ENCODE measurements at places on chromosomes 3 and 15.

GRCh38 chr3:172097585-172097984 is 58.2 kb downstream of the FNDC3B start:
- DNase-seq = no peak

DNA sequence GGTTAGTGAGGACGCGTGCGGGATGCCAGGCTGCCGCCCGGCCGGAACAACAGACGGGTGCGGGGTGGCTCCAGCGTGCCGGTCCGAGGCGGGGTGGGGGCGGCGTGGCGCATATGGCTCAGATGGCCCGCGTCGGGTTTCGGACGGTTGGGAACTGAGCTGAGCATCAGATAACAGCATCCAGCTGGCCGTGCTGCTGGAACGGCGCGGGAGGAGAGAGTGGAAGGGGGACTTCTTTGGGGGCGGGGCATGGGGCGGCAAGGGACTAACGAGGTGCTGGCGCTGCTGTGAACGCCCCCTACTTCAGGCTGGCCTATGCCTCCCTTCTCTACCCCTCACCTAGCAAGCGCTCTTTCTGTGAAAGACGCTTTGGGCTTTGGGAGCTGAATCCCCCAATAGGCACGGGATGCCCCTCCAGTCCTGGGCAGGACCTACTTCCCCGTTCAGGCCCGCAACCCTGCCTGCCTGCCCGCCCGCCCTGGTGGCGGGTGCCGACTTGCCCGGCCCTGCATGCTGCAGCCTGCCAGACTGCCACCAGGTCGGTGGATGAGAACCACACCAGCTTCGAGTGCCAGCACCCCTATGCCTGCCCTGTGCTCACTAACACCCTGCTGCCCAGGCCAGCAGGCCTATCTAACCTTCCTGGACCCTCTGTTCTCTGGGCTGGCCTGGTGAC is 542 bp downstream of the INKA1 start:
- DNase-seq = no peak

DNA sequence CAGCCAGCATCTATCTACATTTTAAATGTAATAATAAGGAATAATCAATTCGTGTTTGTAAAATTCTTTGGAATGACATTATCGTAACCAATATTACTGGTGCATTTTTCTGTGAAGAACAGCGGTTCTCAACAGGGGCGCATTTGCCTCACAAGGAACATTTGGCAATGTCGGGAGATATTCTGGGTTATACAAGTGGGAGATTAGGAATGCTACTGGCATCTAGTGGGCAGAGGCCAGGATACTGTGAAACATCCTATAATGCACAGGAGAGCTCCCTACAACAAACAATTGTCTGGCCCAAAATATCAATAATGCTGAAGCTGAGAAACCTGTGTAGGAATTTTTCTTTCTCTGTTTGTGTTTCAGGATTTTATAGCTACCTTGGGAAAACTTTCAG is 25.0 kb downstream of the ACP3 start:
- DNase-seq = no peak

GRCh38 chr15:54917312-54917711 is 279.4 kb downstream of the RSL24D1 start:
- no peak for DNase-seq

- no peak for DNase-seq
These were observed 188.8 kb upstream of the CRBN start for GRCh38 chr3:3368306-3368705.

GRCh38 chr3:182052332-182052731 is 340.6 kb downstream of the SOX2 start:
- DNase-seq = no peak

- peak; percentile 24 for DNase-seq
These were observed 162.4 kb upstream of the CGNL1 start for GRCh38 chr15:57213862-57214261.

GRCh38 chr15:80068578-80068977 is 9.1 kb downstream of the ZFAND6 start:
- DNase-seq = peak; percentile 48

- no peak for DNase-seq
These were observed 881.5 kb downstream of the VGLL3 start for GRCh38 chr3:86109434-86109833.

DNA sequence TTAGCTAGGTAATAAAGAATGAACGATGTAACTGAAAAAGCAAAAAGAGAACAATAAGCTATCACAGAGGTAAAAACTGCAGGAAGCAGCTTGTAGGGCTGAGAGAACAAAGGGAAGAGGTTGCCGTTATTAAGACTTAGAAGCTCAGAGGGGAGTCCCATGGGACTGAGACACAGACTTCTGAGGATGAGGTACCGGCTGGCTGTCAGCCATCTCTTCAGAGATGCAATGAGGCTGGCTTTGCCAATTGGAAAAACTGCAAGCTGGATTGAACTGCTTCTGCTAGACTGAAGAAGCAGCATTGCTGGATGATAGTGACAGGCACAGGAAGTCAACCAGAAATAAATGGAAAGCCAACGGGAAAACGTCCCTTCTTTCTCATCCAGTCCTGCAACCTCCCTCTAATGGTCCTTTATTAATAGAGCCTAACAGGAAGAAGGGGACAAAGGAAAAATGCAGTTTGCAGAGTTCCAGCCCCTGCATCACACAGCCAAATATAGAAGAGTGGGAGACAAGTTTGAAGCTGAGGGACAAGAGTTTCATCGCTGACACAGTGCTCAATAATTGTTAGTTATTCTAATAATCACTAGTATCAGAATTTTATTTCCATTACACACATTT is 21.1 kb upstream of the KLHL6 start:
- no peak for DNase-seq

DNA sequence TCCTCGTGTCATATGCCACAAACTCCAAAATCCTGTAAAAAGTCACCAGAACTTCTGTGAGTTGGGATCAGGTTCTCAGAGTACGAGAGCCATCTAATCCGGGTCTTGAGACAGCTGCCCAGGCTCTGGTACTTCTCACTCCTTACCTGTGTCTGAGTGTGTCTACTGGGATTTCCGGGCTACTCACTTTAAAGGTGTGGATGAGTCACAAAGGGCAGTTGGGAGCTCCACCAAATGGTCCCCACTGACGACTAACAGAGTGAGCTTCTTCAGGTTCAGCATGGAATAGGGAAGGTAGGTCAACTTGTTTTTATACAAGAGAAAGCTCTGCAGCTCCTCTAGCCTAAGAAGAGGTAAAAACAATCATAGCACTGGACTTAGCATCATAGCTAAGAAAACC is 29.5 kb downstream of the RTP3 start:
- DNase-seq = no peak

- peak; percentile 66 for DNase-seq
These were observed 37.7 kb downstream of the PLD1 start for GRCh38 chr3:171772427-171773056.

DNA sequence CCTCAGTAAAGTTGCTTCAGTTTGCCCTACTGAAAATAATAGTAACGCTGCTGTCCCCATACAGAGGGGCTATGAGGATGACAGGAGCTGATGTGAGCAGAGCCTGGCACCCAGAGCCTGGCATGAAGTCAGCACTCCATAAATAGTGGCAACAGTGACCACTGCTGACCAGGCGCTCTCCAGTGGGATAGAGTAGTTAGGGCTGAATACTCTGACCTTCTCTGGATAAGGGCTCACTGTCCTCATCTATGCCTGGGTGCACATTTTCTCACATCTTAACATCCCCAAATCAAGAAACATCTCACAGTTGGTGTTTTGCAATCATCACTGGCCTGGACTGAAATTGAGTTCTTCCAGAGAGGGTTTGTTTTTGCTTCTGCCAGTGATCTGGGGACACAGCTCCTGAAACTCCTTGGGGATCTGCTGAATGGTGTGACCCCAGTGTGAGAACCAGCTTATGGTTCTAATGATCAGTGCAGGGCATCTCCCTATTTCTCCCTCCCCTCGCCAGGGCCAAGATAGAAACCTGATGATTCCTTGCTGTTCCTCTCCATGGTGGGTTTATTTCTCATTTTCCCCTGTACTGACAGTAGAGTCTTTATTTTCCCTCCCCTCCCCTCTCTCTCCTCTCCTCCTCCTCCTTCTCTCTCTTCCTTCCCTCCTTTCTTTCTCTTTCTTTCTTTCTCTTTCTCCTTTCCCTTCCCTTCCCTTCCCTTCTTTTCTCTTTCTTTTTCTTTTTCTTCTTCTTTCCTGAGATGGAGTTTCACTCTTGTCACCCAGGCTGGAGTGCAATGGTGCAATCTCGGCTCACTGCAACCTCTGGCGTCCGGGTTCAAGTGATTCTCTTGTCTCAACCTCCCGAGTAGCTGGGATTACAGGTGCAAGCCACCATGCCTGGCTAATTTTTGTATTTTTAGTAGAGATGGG is 3.5 kb upstream of the PCSK6 start:
- DNase-seq = no peak

DNA sequence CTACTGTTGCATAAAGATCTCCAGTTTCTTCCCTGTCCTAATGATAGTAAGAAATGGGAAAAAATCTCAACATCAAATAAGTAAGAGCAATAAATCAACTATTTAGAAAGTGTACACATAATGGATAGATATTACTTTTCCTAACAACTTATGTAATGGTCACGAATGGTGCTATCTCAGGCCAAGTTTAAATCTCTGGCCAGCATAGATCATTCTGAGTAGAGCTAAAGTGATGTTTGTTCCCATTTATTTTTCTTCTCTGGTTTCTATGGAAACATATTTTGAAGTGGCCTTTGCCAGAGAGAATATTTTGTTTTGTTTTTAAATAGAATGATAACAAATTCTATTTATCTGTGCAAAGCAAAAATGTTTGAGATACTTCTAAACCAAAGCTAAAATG is 249.7 kb upstream of the TTC14 start:
- DNase-seq = no peak

DNA sequence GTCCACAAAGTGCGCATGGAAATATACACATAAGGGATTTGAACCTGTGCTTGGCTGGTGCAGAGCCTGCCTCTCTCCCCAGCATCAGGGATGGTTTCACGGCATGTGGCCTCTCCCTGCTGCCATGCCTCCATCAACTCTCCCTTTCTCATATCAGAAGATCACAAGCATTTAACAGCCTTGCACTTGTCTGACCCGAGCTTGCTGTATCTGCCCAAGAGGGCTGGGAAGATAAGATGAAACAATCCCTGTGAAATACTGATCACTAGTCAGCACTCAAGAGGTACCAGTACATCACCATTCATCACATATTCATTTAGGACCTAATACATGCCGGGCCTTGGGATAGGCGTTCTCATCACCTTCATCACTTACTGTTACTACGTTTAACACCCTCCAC is 107.6 kb upstream of the ARHGEF3 start:
- DNase-seq = no peak

DNA sequence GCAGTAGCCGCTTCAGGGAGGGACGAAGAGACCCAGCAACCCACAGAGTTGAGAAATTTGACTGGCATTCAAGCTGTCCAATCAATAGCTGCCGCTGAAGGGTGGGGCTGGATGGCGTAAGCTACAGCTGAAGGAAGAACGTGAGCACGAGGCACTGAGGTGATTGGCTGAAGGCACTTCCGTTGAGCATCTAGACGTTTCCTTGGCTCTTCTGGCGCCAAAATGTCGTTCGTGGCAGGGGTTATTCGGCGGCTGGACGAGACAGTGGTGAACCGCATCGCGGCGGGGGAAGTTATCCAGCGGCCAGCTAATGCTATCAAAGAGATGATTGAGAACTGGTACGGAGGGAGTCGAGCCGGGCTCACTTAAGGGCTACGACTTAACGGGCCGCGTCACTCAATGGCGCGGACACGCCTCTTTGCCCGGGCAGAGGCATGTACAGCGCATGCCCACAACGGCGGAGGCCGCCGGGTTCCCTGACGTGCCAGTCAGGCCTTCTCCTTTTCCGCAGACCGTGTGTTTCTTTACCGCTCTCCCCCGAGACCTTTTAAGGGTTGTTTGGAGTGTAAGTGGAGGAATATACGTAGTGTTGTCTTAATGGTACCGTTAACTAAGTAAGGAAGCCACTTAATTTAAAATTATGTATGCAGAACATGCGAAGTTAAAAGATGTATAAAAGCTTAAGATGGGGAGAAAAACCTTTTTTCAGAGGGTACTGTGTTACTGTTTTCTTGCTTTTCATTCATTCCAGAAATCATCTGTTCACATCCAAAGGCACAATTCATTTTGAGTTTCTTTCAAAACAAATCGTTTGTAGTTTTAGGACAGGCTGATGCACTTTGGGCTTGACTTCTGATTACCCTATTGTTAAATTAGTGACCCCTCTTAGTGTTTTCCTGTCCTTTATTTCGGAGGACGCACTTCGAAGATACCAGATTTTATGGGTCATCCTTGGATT is at the start of gene MLH1:
Gene MLH1, plus strand, starts transcription at position 193 of the 958 bp plus-strand sequence. Its CDS starts 30 bp downstream, at position 223.
- DNase-seq = peak; percentile 97

DNA sequence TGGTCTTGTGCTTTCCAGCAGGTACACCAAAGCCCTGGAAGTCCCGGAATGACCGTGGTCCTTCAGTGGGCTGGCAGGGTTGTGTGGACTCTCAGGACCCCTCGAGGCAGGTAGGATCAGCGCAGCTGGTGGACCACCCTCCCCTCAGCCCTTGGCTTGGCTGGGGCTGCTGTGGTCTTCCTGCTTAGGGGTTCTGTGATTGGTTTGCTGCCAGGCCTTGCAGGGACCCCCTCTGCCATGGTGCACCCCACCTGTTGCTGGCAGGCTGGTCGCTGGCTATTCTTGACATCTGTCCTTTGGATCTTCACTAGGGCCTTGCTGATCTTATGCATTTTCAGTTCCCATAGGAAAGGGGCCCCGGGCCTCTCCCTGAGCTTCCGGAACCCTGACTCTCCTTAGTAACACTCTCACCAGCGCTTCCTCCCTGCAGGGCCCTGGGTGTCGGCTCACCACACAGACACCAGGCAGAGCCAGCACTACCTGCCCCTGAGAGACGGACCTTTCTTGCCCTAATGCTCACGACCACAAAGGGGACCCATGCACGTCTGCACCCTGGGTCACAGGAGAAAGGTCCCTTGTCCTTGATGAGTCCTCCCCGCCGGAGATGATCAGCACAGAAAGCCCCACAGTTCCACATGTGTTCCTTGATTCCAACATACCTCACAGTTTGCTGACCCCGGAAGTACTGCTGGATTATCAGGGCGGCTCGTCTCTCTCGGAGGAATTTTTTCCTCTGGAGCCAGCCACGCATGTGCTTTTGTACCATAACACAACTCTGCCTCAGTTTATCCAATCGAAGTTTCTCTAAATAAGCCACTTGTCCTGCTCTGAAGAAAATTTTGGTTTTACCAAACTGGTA is 51.7 kb downstream of the MYO5C start:
- DNase-seq = no peak

- no peak for DNase-seq
These were observed 366.3 kb downstream of the MECOM start for GRCh38 chr3:169297214-169297613.

DNA sequence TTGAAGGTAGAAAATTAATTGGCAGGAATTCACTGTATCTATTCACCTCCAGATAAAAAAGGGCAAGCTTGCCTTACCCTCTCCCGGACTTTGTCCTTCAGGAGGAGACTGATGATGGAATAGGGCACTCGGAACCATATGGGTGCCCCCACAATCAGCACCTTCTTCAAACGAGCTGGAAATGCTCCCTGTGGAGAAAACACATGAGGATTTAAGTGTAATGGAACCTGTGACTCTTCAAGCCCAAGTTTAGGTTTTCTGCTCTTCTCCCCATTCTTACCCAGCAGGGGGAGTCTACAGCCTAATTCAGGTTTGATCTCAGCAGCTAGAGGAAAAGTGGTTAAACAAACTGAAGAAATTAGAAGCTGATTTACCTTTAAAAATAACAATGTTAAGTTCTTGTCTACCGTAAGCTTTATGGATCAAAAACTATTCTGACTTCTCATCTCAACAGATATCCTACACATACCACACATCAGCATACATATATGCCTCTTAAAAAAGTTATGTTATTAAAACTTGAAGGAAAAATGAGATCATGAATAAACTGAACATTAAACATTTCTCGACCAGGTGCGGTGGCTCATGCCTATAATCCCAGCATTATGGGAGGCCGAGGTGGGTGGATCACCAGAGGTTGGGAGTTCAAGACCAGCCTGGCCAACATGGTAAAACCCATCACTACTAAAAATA is 57.5 kb upstream of the SIN3A start:
- peak; percentile 43 for DNase-seq

Measured in AG08395 (cell line).